ENCODE measurements at places on chromosomes 13 and 19.

GRCh38 chr19:4094761-4095487 is 28.2 kb upstream of the ZBTB7A start:
- no peak for DNase-seq

DNA sequence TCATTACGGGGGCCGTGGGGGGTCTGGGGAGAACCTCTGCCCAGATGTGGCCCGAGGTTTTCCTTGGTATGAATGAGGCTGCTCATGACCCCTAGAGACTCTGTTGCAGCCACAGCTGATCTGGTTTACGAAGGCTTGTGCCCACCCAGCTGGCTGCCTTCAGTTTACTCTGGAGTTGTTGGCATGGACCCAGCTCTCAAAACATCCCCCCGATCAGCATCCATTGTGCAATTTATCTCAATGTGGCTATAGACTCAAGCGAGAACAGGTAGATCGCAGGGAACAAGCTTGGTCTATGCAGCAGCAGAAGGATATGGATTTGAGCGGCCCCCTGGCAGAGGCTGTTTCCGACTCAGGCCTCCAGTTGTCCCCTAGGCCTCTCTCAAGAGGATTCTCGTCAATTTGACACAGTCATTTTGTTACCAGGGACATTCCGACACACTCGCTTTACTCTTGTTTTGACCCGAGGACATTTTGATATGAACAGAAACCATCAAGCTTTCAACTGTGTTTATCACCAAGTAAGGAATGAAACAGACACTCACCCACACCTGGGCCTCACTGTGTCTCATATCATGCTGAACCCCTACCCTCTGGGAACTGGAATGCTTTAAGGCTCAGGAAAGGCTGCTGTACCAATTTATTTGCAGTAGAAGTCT is 161.5 kb downstream of the KATNAL1 start:
- DNase-seq, result no peak

DNA sequence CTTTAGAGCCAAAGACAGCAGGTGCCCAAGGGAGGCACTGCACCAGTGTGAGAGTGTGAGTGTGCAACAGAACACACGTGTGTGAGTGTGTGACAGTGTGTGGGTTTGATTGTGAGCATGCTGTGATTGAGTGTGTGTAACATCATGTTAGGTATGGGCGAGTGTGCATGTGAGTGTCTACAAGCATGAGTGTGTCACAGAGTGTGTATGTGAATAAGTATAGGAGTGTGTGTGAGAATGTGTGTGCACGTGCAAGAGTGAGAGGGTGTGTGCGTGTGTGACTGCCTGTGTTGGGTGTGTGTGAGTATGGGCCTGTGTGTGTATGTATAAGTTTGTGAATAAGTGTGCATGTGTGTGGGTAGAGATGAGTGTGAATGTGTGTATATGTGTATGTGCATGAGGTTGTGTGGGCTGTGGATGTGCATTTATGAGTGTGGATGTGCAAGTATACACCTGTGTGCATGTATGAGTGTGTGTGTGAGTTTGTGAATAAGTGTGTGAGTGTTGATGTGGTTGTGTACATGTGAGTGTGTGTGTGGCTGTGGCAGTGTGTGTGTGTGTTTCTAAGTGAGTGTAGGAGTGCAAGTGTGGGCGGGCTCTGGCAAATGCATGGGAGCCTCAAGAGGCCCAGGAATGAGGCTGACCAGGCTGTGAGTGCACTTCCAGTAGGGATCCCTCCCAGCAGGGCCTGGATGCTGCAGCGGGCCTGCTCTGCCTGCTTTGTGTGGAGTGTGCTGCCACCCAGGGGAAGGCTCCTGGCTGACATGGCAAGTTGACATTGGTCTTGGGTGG is 198.4 kb downstream of the COL4A1 start:
- peak; percentile 81 for DNase-seq

- no peak for DNase-seq
These were observed 8.0 kb upstream of the CLASRP start for GRCh38 chr19:45030825-45031224.

GRCh38 chr19:19115954-19116353 is 22.3 kb downstream of the TMEM161A start:
- peak; percentile 71 for DNase-seq

DNA sequence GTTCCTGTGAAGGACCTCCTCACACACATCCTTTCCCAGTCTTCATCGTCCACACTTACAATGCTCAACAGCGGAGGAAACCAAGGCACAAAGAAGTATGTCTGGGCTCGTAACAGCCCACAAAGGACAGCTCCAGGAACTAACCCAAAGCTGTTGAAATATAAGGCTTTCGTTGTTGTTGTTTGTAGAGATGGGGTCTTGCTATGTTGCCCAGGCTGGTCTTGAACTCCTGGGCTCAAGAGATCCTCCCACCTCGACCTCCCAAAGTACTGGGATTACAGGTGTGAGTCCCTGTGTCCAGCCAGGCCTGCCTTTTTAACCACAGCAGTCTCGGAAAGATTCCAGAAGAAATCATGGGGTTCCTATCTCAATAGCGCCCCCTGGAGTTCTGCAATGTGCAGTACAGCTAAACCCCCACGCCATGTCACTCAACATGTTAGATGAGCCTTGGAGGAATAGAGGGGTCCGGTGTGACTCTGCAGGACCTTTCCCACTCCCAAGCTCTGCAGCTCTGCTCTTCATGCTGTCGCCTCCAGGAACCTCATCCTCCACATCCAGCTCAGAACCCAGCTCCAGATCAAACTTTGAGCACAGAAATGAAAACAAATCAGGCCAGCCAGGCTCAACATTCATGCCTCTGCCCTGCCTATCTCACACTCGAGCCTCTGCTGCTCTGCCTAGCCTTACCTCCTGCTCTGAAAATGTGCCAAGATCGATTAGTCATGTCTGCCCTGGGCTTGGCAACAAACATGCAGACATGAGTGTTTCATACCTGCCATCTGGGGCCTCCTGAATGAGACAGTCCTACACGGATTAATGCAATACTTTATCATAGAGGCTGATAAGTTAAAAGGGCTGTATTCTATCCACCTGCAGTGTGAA is 7.5 kb downstream of the PLA2G4C start:
- no peak for DNase-seq

GRCh38 chr13:79482281-79482970 is 1.5 kb downstream of the NDFIP2 start:
- DNase-seq, result no peak

DNA sequence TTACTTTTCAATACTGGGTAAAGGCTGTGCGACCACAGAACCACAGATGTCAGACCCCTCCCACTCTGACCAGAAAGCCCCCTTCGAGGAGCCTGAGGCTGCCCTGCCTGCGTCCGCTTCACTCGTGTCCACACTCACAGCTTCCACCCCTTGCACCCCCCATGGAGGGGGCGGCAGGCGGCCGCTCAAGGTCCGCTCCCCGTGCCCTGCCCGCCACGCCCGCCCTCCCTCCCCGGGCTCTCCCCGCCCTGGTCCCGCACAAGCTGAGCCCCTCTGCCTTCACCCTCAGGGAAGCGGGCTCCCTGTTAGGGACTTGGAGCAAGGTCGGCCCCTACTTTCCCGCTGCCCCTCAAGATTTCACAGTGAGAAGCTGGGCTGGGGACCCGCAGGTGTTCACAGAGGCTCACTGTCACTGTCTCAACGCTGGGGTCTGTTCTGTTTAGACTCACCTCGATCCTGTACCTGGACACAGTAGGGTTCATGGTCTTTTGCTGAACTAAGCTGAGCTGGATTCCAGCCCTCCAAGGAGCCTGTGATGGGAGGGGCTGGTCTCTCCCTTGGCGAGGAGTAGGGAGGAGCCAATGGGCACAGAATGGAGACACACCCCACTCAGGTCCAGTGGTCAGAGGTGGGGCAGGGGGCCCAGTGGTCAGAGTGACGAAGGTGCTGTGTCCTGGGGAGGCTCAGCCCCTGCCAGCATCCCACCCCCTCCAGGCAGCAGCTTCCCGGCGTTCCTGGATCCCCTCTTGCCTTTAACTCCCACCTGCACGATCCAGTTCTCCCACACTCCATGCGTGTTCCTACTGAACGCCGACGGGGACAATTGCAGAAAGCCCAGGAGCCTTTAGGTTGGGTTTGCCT is 69.5 kb downstream of the SPACA7 start:
- peak; percentile 35 for DNase-seq

GRCh38 chr13:97030705-97031452 is 36.6 kb upstream of the OXGR1 start:
- no peak for DNase-seq

DNA sequence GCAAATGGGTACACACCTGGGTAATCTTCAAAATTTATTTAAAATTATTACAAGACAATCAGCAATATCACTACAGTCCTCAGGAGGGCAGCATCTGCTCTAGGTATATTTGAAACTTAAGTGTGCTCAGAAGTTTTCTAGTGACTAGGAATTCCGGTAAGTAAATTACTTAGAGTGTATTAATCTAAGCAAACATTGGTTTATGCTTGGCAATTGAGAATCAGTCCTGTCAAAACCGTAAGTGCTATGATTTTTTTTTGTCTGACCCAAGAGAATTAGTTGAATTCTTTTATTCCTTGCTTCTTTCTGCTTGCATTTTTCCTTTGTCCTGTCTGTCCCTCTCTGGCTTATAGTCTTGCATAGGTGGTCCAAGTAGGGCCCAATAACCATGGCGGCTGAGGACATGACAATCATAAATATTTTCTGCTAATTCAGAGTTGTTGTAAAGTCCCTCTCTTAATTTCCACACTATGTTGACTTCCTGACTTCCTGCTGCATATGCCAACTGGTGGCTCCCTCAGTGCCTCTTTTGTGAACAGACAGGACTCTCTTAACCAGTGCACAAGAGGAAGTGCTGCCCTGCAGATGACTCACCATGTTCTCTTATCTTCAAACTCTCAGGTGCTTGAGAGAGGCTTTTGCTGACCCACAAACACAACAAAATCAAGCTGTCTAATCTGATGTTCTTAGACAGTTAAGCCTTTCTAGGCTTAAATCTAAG is 82.2 kb downstream of the SLAIN1 start:
- no peak for DNase-seq

GRCh38 chr13:111875915-111876314 is 191.0 kb upstream of the SOX1 start:
- DNase-seq, result no peak

GRCh38 chr13:29577136-29578051 is 18.1 kb downstream of the SLC7A1 start:
- DNase-seq, result no peak

DNA sequence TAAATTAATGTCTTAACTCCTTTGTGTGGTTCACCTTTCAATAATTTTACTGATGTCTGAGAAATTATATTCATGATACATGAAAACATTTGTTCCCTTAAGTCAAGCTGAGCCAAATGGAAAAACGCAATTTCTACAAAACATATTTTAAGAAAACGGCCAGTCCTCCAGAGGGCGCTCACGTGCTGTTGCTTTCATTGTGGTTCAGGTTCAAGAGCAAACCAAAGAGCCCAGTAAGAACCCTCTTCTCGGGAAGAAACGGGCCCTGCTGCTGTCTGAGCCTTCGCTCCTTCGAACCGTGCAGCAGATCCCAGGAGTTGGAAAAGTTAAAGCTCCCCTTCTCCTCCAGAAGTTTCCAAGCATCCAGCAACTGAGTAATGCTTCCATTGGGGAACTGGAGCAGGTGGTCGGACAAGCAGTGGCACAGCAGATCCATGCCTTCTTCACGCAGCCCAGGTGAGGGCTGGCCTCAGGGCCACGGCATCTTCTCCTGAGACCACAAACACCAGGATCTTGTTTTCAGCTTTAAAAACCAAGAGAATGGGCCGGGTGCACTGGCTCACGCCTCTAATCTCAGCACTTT is 4.3 kb downstream of the FAAP24 start:
- peak; percentile 70 for DNase-seq
